ENCODE measurements at places on chromosomes 1 and 21. TPM values are rescaled to one million over a fixed set of nuclear protein-coding genes. Genes with fewer than 3 reads are reported as not detected.

EPHA8 gene
- total RNA-seq: not detected

AMPD2 gene
- total RNA-seq: 56.1 TPM

RPE65 gene
- total RNA-seq: not detected

SSR2 gene
- 95.6 TPM for total RNA-seq

SPATA45 gene
- total RNA-seq: not detected

BTBD19 gene
- 7.8 TPM for total RNA-seq

LRRC8B gene
- 2.8 TPM for total RNA-seq

- DNase-seq: no peak
Measured at GRCh38 chr21:34518301-34518700, 6.3 kb upstream of the KCNE1 start.

- DNase-seq: no peak
Measured at GRCh38 chr1:204814166-204814884, 56.3 kb upstream of the NFASC start.

DNA sequence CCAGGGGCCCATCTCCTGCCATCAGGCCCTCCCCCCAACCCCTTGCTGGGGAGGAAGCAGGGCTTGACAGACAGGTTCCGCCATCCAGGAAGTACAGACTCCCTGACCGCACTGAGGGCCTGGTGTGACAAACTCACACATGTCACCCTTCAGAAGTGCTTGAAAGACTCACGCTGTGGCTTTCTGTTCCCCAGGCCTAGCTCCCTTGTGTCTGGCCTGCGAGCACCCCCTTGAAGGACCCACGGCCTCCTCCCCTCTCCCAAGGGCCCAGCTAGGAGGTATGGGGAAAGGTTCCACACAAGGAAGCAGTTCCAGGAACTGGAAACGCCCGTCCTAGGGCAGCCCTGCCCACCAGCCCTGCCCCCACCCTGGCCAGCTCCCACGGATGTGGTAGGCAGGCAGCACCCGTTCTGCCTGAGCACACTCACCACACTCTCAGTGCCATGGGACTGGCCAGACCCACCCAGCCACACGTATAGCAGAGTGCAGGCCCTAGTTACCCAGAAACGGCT lies 26.7 kb downstream of the SLC2A1 start:
- DNase-seq: no peak

- no peak for DNase-seq
Measured at GRCh38 chr1:211711315-211711705, 35.9 kb upstream of the NEK2 start.

DNA sequence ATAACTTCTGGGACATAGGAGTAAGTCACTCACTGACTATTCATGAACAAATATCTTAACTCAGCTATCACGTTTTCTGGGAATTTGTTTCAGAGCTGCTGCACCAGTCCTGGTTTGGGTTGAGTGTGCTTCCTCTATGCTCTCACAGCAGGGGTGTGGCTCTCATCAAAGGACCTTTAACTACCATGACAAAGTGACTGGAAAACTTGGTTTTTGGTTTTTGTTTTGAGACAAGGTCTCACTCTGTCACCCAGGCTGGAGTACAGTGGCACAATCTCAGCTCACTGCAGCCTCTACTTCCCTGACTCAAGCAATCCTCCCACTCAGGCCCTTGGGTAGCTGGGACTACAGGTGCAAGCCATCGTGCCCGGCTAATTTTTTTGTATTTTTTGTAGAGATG lies 4.1 kb downstream of the ILDR2 start:
- no peak for DNase-seq

- DNase-seq: no peak
Measured at GRCh38 chr1:115840605-115841460, at the start of gene NHLH2. TSS of gene NHLH2 (minus strand) at chr1:115841126. CDS start at chr1:115838372, 2,754 bp downstream.

DNA sequence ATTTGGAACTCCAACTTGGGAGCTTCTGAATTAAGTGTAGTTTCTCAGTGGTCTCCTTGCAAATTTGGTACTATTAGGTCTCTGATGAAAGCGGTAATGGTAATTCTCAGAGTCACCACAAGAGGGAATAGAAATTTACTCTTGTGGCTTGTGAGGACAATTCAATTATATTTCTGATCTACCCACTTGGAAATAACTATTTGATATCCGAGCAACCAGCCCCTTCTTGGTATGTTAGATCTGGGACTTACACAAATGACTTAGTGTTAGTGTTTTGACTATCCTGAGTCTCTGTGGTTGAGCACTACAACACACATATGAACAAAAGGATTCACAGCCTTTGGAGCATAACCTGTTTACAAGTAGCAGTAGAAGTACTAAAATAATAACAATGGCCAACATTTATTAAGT lies 68.1 kb downstream of the RPS6KA1 start:
- DNase-seq: no peak

DNA sequence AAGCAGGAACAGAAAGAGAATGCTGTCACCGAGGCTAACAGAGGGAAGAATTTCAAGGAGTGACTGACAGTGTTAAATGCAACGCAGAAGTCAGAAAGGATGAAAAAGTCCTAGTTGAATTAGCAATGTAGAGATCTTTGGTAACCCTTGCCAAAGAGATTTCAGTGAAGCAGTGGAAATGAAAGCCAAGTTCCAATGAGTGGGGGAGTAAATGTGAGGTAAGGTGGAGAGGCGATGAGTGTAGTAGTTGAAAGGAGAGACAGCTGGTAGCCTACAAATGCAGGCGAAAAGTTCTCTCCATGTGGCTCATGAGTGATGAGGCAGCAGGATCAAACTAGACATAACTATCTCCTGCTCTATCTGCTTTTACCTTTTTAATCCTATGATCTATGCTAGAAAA lies 74.6 kb upstream of the IPO9 start:
- DNase-seq: no peak

DNA sequence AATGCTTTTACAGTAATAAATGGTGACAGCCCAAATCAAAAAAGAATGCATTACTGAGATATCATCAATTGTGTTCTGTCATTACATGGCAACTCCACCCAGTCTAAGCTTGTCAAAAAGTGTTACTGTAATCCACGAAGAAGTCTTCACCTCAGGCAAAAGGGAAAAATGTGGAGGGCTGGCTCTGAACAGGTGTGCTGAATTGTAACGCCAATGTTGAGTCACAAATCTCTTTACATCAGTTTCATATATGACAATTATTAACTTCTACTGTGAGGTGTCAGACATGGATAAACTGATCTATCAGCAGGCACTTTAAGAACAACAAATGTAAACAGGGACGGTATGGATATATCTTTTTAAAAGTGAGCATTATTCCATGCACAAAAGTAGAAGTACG lies 98.5 kb upstream of the DMRTA2 start:
- DNase-seq: no peak

DNA sequence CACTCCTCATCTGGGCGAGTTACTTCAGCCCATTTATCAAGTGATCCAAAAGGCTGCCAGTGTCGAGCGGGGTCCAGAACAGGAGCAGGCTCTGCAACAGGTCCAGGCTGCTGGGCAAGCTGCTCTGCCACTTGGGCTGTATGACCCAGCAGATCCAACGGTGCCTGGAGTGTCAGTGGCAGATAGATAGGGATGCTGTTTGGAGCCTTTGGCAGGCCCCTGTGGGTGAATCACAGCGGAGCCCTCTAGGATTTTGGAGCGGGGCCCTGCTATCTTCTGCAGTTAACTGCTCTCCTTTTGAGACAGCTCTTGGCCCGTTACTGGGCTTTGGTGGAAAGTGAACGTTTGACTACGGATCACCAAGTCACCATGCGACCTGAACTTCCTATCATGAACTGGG lies 7.5 kb downstream of the MMEL1 start:
- DNase-seq: no peak

- DNase-seq: no peak
Measured at GRCh38 chr1:36367066-36367465, 18.7 kb downstream of the STK40 start.

GRCh38 chr21:37281993-37282392 lies 14.9 kb upstream of the VPS26C start:
- DNase-seq: peak; percentile 16

- DNase-seq: no peak
Measured at GRCh38 chr1:228397966-228398365, 8.7 kb downstream of the TRIM11 start.

DNA sequence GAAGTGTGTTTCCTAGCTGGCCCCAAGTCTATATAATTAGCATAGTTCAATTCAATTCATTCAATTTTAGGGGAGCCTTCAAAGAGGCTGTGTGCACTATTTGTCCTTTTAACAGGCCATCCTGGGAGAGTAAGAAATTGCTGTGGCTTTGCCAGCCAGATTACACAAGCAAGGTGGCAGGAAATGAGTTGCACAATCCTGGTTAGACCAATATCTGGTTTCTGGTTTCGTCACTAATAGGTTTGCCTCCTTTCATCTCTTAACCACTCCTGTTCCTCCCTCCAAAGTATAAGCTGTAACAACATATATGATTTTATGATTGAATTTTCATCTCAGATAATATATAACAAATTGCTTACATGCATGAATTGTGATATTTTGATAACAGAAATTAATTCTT lies 84.1 kb upstream of the NEGR1 start:
- peak; percentile 78 for DNase-seq

- DNase-seq: no peak
Measured at GRCh38 chr1:56867491-56867890, 12.9 kb downstream of the C8A start.

- DNase-seq: no peak
Measured at GRCh38 chr1:189606795-189607476, 870.7 kb downstream of the BRINP3 start.

Measured in left lobe of liver (tissue), 2 donors.